ENCODE measurements at places on chromosomes 7 and 10.

- DNase-seq = no peak
Measured at GRCh38 chr10:115030483-115031200, 62.5 kb upstream of the ATRNL1 start.

- DNase-seq = no peak
Measured at GRCh38 chr10:91271886-91272285, 51.4 kb downstream of the PCGF5 start.

GRCh38 chr10:36725581-36726520 lies 399.5 kb upstream of the ANKRD30A start:
- no peak for DNase-seq

DNA sequence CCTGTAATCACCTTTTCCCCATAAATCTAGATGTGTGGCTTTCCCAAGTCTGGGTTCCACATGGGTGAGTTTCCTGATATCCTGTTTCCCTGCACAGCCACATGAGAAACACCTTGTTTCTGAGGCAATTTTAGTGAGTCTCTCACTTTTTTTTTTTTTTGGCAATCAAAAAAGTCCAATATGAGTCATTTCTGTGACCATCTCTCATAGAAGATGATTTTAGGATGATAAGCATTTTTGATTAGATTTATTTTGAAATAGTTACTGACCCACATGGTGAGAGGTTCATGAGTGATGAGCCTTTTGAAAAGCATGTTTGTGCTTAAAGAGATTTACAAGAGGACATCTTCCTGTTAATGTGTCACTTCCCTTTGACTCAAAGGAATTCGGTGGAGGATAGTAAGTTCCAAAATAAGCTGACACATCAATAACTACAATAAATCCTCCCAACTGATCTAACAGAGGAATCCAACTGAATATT lies 464.0 kb downstream of the INHBA start:
- no peak for DNase-seq

DNA sequence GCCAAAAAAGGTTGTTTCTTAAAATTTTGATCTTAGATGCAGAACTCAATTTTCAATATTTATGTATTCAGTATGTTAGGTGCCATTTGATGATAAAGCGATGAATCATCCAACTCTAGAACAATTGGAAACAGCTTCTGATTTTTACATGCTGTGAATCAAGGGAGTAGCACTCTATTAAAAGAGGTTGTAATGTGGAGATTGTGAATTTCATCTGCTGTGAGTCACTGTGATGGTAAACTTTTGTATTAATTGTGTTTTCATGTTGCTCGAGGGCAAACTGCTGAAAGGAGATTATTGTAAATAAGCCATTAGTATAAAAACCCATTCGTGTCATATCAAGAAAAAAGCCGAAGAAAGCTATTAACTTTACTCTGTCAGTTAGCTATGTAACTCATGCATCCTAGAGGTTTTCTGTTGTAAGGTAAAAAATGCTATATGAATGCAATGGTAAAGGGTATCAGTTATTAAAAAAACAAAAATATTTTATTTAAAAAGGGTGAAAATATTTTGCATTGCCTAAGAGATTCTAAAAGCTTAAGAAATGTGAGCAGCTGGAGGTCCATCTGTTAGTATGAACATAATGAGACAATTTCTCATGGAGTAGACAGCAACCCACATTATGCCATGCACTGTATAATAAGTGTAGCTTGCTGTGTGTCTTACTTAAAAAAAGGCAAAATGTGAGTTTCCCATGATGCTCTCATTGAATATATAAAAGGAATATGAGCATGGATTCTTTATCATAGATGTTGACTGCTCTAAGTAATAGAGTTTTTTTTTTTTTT lies 511.0 kb upstream of the PCDH15 start:
- no peak for DNase-seq
